HFFc6 (cell line): ENCODE measurements at places on chromosomes 1 and 21.
A peak's percentile ranks its signal among the peaks of the same experiment; 100 is the strongest.

DNA sequence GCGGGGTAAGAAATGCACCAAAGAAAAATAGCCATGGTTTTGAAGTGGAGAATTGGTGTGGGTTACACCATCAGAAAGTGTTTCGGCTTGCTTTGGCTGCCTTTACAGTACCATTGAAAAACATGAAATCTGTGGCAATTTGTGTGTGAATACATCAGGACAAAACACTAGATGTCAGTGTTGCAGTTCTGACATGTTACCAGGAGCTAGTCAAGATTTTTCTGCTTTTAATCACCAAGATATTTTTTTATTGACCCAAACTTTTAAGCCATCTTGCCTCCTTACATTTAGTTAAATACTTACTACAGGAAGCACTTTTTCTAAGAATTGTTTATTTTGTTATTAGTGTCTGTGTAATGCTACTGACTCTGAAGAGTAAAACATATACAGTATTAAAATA, 14.3 kb downstream of the RRP15 start:
- DNase-seq, result peak; percentile 65

GRCh38 chr1:210800301-210800700, 333.6 kb downstream of the KCNH1 start:
- DNase-seq, result no peak

DNA sequence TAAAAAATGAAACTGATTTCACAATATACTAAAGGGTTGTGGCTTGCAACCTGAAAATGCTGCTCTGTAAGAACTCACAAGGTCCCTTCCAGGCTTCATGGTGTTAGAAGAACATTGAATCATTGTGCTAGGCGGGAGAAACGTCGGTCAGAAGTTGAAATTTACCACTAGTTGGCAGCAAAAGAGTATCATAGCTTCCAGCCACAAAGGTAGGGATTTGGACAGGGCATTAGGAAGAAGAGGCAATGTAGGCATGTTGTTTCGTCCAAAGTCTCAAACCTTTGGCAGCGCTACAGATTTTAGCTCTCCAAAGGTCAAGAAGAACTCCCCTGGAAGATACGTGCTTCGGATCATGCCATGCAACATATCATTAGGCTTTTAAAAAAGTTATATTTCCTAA, 62.5 kb upstream of the ZP4 start:
- DNase-seq, result peak; percentile 6

GRCh38 chr1:171751221-171751620, 9.4 kb upstream of the VAMP4 start:
- DNase-seq, result no peak

GRCh38 chr21:32335601-32336575, 37.2 kb downstream of the MRAP start:
- DNase-seq, result no peak

GRCh38 chr1:157969697-157970485, 23.6 kb upstream of the KIRREL1 start:
- DNase-seq, result peak; percentile 84

GRCh38 chr21:36097427-36098181, 27.8 kb downstream of the CBR1 start:
- DNase-seq, result peak; percentile 25

- DNase-seq, result peak; percentile 55
Measured at GRCh38 chr1:184296466-184297243, 90.2 kb upstream of the C1orf21 start.

- no peak for DNase-seq
Measured at GRCh38 chr1:114554577-114554976, 26.8 kb downstream of the BCAS2 start.

DNA sequence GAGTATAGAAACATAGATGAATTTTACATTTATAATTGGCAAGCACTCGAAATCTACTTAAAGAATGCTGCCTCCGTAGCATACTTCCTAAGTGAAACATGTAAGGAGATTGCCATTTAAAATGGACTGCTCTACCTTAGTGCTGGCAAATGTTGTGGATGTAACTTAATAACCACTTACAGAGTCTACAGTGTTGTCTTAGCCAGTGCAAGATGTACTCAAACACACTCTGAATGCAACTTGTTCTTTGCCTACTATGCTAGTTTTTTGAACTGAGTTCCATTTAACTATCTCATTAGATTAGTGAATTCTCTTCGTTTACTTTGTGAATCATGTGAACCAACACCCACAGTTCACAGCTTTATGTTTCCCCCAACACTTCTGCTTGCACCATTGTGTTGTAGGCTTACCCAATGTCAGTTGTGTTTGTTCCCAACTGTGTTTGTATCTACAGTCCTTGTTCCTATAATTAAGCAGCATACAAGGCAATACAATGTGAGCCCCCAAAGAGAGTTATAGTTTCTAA, 345.5 kb upstream of the LYPLAL1 start:
- no peak for DNase-seq

DNA sequence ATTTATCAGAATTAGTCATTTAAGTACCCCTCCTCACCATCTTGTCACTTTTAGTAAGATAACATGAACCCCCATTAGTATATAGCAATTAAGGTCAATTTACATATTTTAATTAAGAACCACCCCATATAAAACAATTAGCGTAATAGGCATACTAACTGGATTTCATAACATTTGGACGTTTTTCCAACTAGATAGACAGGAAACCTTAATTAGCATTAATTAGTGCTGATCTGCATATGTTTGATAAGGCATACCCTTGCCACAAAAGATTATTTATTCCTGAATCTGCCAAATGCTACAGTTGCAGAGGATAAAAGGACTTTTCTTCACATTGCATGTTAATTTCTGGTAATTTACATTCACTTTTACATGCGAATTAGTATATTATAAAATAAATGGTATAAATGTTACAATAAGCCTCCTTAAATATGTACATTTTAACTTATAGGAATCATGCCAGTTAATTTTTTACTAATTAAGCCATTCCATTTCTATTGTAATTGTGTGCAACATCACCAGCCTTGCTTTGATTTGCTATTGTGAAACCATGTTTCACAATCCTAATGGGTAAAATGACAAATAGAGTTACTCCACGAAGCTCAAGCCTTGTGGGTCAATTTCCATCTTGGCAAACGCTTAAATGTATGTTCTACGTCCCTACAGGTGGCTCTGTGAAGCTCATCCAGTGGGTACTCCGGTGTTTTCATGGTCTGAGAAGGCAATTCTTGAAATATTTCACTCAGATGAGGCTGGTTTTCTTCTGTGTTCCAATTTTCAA, 469.6 kb downstream of the DPYD start:
- DNase-seq, result no peak

GRCh38 chr1:236639686-236640085, 35.4 kb upstream of the HEATR1 start:
- DNase-seq, result no peak

GRCh38 chr1:85406081-85406480, 58.9 kb downstream of the DDAH1 start:
- no peak for DNase-seq

DNA sequence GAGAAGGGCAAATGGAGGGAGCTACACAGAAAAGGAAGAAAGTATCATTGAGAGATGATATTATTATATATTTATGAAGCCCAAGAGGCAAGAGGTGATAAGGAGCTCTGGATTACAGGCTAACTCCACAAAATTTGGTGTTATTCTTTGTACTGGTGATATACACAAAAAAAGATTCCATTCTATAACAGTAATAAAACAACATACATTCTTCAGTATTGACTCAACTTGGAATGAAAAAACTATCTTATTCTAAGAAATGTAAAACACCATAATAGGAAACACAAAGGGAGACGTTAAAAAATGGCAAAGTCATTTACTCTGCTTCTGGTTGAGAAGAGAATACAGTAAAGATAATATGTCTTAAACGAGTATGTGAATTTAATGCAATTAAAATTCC, 99.4 kb downstream of the TEX35 start:
- DNase-seq, result peak; percentile 51

DNA sequence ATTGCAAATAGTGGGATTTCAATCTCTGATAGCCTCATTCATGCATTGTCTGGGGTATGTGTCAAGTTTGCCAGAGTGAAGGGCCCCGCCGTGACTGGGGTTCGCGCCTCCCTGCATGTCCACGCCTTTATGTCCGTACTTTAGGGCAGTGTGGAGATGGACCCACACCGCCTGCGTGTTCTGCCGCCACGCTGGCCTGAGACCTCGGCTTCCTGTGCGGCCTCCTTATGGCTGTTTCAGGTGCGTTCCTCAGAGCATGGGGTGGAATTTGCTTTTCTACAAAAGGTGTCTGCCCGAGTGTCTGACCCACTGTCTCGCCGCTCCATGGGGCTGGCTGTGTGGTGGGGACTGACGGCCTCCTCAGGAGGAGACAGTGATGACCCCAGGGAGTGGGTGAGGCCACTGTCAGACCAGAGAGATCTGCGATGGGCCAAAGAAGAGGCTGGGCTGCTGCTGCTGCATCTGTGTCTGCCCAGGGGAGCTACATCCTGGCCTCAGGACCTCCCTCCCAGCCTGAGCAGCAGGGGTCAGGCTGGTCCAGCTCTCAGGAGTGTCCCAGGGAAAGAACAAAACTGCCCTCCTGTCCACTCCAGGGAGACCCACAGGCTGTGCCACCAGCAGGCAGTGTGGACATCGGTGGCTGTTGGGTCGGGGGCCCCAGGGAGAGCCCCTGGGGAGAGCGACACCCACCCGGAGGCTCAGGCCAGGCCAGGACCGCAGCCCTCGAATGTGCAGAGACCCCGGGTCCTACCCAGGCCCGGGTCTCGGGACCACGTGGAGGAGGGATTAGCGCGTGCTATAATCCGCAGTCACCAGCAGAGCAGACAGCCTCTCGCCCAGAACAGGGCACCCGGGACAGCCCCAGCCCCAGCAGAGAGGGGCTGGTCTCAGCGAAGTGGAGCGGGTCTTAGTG, 9.8 kb upstream of the SLC19A1 start:
- no peak for DNase-seq

GRCh38 chr1:31762726-31763670, 1.1 kb downstream of the ADGRB2 start:
- DNase-seq, result peak; percentile 33

DNA sequence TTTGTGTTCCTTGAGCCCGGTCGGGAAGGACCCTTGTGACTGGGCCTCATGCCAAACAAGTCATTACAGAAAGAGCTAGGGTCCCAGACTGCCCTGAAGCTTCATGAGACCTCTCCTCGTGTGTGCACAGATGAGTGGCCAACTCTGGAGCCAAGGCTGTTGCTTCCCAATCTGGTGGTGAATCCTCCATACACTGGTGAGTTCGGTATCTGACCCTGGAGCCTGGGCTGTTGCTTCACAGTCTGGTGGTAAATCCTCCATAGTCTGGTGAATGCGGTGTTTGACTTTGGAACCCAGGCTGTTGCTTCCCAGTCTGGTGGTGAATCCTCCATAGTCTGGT, 737.8 kb downstream of the MATN1 start:
- no peak for DNase-seq

DNA sequence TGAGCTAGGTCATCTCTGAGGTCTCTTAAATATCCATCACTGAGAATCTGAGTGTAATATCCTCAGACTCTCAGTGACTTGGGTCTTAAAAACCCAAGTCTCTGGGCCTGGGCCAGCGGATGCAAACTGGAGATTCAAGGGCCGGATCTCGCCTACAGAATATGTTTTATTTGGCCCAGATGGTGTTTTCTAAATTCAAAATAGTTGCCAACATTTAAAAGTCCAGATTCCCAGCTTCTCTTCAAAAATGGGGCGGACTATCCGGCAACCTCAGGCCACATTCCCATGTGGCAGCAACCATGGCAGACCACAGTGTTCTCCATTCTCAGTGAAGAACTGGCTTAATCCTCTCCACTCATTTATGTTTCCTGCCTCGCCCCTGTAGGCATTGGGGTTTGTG, 12.7 kb upstream of the HEYL start:
- DNase-seq, result no peak

GRCh38 chr1:46622344-46622743, 5.7 kb upstream of the MOB3C start:
- DNase-seq, result peak; percentile 75

DNA sequence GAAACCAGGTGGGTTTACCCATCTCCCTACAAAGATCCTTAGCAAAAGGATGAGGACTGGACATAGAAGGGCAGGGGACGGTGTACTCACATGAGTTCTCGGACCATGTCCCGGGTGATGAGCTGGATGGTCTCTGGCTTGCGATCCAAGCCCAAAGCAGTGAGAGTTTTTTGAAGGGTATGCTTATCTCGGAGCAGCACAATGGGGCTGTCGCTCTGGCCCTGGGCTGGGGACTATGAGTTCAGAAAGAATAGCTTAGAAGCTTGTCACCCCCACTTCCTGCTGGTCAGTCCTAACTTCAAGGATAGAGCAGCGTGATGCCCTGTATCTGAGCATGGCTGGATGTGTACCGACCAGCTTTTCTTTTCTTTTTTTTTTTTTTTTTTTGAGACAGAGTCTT, 9.6 kb downstream of the CFAP45 start:
- DNase-seq, result no peak

GRCh38 chr1:193706766-193707165, 520.4 kb upstream of the B3GALT2 start:
- DNase-seq, result no peak

DNA sequence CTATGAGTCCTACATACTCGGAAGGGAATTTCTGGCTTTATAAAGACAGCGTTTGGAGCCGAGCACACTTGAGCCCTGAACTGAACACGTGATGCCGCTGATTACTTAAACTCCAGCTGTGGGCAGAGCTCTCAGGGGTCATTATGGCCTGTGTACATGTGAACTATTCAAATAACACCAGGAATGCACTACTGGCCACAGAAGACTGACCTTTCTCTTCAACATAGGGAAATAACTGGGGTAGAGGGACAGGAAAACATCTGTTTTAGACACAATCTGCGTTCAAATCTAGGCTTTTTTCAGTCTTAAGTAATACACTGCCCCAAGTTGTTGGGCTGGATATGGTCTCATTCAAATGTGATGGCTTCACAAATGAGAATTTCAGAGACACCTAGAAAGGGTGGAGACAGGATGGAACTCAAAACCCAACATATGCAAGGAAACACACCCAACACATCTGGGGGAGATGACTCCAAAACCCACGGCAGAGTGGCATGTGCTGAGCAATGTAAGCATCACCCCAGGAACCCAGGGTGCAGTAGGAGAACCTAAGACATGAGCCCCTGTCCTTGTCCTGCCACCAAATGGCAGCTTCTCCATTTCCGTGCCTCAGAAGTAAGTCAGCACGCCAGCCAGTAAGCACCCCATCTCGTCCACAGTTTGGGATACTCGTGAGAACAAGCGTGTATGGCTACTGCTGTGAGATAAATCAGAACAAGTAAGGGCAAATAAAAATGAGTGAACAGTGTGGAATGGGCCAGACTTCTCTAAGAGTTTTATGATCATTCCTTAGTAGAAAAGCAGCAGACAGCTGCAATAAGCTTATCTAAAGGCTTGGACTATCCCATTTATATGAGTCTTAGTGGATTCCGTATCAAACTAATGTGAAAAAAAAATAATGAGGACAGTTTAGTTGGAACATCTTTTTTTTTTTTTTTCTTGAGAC, 24.9 kb downstream of the NID1 start:
- DNase-seq, result no peak

GRCh38 chr21:45154511-45155508, 80.4 kb downstream of the ADARB1 start:
- DNase-seq, result peak; percentile 48
